ENCODE measurements at places on chromosomes 1 and 21.
A peak's percentile ranks its signal among the peaks of the same experiment; 100 is the strongest.

DNA sequence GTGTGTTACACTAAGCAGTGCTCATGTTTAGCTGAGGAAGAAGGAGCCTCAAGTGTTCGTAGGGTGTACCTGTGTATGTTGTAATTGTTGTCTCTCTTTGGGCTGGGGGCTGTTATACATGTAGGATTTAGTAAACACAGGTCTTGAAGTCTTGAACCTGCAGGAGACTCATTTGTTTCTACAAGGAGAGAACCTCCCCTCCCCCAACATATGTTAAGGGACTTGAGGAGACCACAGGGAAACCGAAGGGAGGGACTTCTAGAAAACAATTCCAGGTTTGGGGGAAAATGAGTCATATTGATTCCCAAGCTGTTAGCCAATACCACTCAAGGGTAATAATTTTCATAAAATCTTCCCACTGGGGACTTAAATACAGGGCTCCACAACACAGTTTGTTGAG is 25.0 kb upstream of the AGBL4 start:
- DNase-seq = no peak

DNA sequence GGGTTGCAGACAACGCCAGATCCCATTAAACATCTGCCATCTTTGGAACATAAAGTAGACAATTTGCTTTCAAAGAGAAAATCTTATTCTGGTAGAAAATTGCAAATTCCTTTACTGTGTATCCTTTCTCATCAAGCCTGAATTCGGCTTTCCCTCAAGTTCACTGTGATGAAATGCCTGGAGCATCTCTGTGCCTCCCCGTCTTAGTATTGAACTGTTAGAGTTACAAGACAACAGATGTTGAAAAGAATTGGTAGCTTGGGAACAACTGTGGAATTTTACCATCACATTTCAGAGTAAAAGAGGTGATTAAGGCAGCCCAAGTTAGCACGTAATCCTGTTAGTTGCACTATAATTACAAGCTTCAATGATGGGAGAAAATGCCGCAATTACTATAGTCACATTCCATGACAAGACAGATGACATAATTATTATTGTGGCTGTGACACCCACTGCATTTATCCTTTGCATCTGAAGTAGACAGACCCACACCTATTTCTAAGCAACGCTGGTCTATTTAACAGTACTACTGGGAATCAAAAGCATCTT is 54.4 kb upstream of the B3GALNT2 start:
- no peak for DNase-seq

DNA sequence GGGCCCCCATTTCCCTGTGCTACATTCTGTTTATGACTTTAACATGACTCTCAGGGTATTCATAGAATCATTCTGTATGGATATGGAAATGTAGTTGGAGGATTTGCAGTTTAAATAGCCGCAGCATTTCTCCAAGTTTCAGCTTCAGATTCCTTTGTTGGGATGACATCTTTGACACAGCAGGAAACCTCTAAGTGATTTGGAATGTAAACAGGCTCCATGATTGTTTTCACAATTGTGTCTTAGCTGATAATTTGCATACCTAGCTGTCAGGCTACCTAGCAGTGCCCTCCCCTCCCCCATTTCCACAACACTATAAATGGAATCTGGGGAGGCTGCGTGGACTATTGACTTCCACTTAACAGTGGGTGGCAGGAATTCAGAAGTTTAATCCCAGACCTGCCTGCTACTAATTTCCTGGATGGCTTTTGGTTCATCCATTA is 290.2 kb downstream of the HLX start:
- DNase-seq = peak; percentile 38

DNA sequence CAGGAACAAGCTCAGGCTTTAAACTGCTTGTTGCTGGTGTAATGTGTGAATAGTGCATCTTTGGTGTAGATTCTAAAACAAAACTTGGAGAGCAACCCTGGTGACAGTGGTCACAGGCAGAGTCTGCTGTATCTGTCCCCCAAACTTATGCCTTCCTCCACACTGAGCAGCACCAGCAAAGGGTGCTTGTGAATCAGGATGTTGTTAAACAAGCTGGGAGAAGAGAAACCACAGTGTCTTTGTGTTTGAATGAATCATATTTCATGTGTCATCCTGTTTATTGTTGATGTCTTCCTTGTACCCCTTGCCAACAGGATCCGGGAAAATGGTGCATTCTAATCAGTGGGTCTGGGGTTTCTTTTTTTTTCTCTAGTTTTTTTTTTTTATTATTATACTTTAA is 91.9 kb upstream of the COG2 start:
- DNase-seq = no peak

DNA sequence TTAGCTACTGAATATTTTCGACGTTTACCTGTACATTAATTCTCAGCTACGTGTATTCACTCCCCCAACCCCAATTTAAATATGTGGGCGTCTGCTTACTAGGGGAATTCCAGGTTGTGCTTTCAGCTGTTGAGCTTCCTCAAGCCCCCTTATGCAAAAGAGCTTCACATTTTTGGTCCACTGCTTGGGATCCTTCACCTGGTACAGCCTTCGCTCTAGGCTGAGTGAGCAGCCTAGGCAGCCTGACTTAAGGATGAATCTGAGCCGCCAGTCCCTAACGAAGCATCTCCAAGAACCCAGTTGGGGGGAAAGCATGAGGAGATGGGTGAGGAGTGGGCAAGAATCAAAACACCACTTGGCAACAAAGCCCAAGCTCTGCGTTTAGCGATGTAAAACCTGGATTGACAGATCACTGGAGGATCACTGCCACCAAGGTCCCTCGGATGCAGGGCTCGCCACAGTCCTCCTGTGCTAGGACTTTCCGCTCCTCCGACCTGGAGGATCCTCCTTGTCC is 674 bp downstream of the BCL10 start:
- DNase-seq = no peak

Data from GM04503 (cell line).